ENCODE measurements at places on chromosomes 3 and 15.
A peak's percentile ranks its signal among the peaks of the same experiment; 100 is the strongest.

DNA sequence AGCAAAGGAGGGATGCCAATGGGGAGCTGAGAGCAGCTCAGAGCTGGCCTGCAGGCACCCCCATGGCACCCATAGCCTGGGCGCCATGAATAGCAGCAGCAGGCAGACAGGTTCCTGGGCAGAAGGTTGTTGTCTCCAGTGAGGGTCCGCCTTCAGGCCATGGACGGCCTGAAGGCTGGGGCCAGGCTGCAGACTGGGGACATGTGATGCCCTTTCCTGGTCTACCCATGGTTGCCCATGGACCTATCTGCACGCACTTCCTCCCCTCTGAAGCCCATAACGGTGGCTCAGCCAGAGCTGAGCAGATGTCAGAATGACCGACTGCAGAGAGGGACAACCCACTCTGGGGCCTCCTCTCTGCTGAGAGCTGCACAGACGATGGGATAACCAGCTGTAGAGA, 256.8 kb downstream of the PLOD2 start:
- no peak for DNase-seq

- no peak for DNase-seq
These were observed 614.0 kb downstream of the MCTP2 start for GRCh38 chr15:94845390-94845716.

- DNase-seq: no peak
These were observed 21.4 kb upstream of the CELF6 start for GRCh38 chr15:72341361-72341760.

DNA sequence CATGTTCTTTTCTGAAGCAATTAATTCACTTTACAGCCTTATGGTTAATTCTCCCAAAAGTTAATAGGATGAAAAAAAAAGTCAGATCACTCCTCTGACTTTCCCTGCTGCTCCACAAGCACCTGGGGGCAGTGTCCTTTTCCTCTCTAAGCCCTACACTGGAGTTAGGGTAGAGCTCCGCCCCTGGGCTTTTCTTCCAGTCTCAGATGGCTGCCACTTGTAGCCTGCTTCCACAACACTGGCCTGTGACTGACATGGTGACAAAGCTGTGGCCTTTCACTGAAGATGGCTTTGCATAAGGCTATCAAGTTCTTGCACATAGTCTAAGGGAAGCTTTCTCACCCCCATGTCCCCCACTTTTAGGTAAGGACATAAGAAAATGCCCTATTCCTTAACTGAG, 1.3 kb upstream of the MON1A start:
- no peak for DNase-seq

DNA sequence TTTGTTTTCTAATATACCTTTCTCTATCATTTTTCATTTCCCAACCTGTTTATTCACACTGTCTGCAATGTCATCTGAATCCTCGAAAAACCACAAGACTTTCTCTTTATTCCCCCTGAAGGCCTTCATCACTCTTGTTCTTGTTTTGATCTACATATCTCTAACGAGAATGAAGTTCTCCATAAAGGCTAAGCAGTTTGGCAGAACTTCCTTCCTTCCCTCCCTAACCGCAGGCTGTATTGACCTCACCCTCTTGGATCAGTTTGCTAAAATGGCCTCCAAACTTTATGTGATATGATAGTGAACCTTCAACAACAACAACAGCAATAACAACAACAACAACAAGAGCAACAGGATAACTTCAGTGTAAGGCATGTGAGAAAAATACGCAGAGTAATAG, 392.8 kb downstream of the TIGIT start:
- no peak for DNase-seq

DNA sequence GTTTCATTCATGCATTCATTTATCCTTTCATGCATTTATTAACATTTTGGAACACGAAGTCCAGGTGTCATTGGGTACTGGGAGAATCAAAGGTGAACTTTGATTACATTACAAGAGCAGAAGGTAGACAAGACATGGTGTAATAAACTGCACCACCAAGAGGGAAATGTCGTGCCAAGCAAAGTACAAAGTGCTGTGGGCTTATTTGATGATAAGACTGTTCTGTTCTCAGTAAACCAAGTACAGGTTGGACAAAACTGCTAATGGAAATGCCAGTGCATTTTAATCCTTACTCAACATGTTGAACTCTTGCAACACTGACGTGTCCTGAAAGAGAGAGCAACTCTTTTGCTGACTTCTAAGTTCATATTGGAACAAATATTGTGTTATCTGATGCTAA, 69.4 kb downstream of the MME start:
- no peak for DNase-seq

DNA sequence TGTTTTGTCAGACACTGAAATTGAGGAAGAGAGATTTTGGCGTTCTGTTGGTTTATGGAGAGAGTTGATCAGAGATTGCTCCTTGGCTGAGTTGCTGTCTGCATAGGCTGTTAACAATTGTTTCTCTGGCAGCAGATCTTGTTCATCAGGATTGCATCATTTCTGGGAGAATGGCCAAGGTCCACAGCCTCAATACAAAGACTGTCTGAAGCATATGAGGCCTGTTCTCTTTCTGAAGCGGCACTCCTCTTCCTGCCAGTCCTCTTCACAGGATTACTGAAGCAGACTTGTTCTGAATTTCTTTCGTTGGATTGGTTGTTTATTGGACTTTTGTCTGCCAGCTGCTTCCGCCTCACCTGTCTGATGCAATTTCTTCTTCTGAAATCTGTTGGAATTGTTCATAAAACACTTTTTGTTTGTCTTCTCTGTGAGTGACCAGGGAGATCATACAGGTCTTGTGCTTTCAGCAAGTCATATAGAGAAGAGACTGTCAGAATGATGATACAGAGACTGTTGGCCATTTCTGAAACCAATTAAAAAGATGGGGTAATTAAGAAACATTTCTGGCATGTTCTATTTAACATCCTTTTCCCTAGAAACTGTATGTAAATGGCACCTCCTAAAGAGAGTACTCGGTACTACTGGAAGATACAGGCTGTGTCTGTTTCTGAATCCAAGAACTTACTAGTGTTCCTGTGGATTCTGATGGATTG, 25.5 kb downstream of the SETD5 start:
- DNase-seq: peak; percentile 82

GRCh38 chr3:184377882-184378445, at the start of gene THPO:
TSS of gene THPO (minus strand) at chr3:184378207. CDS start at chr3:184376259, 1,948 bp downstream.
- DNase-seq: no peak

DNA sequence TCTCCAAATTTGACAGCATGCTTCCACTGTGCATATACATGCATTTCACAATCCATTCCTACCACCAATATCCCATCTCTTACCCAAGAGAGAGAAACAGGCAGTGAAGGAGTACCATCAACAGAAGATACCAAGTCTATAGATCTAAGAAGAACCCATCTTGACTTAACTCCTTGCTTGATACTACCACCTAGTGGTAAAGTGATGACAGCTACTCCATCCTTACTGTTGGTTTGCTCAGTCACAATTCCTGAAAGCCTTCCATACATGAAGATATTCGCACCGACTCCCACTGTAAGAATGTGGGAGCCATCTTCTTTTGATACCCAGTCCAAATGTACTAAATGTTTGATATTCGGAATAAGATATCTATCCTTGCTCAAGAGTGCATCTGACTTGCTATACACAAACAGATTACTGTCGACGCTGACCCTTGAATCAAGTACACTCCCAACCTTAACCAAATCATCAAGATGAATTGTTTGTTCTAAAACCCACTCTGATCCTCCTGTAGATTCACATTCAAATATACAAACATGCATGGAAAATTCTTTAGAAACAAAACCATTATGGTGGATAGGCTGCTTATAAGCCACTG, 123.1 kb downstream of the DMXL2 start:
- DNase-seq: no peak

GRCh38 chr15:46703871-46704637, 1013.3 kb upstream of the SEMA6D start:
- DNase-seq: no peak

DNA sequence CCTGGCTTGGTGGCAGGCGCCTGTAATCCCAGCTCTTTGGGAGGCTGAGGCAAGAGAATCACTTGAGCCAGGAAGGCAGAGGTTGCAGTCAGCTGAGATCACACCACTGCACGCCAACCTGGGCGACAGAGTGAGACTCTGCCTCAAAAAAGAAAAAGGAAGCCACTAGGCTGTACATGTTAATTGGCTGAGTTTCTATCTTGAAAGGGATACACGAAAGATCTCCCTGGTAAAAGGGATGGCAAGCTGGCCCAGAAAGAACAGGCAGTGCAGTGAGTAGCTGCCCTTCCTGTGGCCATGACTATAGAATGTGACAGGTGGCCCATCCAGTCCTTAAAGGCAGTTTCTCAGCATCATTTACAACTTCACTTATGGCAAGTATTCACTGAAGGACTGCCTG, 12.3 kb downstream of the LRIG1 start:
- no peak for DNase-seq

DNA sequence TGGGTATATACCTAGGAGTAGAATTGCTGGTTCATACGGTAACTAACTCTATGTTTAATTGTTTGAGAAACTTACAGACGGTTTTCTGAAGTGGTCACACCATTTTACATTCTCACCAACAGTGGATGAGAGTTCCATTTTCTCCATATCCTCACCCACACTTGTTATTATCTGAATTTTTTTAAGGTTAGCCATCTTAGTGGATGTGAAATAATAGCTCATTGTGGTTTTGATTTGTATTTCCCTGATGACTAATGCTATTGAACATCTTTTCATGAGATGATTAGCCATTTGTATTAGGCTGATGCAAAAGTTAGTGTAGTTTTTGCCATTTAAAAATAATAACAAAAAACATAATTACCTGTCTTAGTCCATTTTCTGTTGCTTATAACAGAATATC, 18.6 kb downstream of the CSTA start:
- DNase-seq: no peak

GRCh38 chr3:128041344-128041743, 10.9 kb upstream of the SEC61A1 start:
- no peak for DNase-seq

GRCh38 chr15:56468401-56468800, 3.5 kb upstream of the MNS1 start:
- DNase-seq: no peak

DNA sequence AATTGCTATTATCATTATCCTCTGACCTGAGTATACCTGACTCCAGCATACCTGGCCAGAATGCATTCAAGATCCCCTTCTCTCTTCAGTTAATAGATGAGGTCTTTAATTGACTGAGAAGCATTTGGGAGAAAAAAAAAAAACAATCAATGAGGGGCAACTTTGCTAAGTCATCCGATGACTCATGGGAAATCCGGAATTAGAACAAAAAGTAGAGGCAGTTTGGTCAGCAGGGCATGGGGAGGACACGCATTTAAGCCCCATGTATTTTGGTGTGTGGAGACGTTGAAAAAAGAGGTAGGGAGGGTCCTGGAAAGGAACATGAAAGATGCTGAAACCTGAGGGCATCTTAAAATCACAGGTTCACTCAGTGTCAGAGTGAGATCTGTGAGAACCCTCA, 256.2 kb downstream of the RORA start:
- peak; percentile 89 for DNase-seq

DNA sequence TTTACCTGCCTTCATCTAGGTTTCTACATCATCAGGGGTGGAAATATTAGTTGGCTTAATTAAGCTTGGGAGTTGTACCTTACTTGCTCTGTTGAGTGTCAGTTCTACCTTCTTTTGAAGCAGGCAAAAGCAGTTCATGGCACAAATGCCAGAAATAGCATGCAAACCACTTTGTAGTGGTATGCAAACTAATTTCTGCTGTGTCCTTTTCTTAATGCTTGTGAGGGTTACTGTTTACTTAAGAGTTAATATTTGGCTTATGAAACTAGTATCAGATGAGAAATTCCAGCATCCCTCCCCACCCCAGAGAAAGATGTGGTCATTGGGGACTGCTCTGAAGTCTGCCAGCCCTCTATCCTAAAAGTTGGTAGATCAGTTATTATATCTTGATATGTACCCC, 7.1 kb downstream of the ATP2C1 start:
- DNase-seq: no peak

DNA sequence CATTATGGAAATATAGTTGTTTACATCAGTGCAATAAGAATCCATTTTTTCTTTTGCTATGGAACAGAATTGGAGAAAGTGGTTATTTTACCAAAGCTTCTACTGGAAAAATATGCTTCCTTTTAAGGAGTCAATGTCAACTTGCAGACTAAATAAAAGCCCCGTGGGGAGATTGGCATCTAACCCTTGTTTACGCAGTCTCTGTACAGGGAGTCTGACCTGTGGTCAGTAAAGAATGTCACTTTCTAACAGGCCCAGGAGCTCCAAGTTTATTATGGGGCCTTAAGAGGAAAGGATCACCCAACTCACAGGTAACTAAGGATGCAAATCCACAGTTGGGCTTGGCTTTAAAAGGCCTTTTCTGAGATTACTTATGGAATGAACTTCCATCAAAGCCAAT, 1751.2 kb downstream of the SI start:
- no peak for DNase-seq

GRCh38 chr3:40504636-40505430, 1.0 kb upstream of the ZNF620 start:
- peak; percentile 95 for DNase-seq

GRCh38 chr3:87298111-87298718, 21.8 kb upstream of the POU1F1 start:
- peak; percentile 24 for DNase-seq

DNA sequence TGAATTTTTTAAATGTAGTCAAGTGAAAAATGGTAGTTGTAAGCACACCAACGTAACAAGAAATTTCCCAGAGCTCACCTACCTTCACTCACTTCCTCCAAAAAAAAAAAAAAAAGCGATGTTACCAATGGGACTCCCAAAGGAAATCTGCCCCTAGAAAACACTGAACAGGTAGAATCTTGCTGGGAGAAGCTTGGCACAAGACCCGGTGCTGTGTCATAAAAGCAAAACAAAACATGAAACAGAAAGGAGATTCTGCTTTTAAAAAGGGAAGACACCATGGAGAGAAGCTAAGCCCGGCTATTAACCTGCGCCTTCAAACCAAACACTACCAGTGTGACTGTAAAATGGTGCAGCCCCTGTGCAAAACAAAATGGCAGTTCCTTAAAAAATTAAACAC, 40.5 kb downstream of the PGPEP1L start:
- DNase-seq: no peak

DNA sequence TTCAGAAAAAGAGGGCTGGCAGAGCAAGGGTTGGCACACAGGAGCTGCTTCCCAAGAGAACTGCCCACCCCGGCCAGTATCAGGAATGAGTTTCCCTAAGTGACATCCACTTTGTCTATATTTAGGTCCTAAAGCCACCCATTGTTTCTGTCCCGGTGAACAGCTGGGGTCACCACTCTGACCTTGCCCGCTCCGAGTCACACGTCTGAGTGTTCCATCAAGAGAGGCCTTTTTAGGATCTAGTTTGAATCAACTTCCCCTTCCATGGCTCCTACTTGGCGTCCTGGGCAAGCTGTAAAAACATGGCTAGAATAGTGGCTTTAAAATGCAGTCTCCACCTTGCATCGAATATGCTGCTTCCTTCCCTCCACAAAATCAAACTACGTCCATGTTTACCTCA, 109.6 kb upstream of the ARHGEF3 start:
- no peak for DNase-seq

All from HS-27A (cell line).